Caudate nucleus (tissue), 63 donors: ENCODE measurements at places on chromosomes 1 and 21.

- no peak for DNase-seq
Observed at GRCh38 chr1:156959414-156959813, 39.0 kb downstream of the LRRC71 start.

- DNase-seq = no peak
Observed at GRCh38 chr1:166972826-166973225, 2.5 kb downstream of the ILDR2 start.

DNA sequence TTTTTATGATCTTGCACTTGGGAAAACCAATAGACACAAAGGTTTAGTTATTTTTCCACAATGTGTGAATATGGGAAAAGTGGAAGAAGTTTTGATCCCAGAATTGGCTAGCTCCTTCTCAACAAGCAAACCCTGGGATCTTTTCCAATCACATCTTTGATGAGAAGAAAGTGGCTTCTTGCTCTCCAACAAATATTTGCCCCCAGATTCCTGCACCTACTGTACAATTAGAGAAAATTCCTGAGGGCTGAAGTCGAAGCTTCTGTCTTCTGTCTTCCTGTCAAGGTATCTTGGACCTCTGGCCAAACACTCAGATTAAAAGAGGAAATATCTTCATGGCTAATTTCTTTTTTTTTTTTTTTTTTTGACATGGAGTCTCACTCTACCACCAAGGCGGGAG lies 113.1 kb upstream of the SLC45A1 start:
- DNase-seq = no peak

- DNase-seq = no peak
Observed at GRCh38 chr1:71635568-71635967, 554.7 kb upstream of the ZRANB2 start.

DNA sequence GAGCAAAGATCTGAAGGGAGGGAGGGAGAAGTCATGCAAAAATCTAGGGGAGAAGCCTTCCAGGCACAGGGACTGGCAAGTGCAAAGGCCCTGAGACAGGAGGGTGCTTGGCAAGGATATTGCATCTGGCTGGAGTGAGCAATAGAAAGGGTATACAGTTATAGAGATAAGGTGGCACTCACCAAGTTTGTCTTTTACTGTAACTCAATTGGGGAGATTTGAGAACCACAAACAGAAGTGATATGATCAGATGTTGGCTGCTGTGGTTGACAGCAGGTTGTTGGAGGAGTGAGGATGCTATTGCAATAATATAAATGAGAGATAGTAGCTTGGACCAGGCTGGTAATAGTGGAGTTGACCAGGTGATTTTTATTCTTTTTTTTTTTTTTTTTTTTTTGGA lies 25.6 kb downstream of the MCOLN3 start:
- no peak for DNase-seq

DNA sequence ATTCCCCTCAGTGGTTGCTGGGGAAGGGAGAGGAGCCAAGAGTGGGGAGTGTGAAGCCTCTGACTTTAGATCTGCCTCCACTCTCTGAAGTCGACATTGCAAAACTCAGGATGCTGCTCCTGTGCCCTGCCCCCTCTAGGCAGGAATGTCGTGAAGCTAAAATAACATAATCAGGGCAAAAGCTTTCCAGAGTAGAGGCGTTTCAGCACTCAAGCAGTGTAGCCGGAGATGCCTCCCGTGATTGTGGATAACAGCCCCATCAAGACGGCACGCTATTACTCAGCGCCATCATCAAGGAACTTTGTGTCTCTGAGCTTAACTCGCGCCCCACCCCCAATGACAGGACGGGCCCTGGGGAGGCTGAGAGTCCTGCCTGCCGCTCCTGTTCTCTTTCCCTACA lies 60.0 kb downstream of the FBXO2 start:
- peak; percentile 44 for DNase-seq

DNA sequence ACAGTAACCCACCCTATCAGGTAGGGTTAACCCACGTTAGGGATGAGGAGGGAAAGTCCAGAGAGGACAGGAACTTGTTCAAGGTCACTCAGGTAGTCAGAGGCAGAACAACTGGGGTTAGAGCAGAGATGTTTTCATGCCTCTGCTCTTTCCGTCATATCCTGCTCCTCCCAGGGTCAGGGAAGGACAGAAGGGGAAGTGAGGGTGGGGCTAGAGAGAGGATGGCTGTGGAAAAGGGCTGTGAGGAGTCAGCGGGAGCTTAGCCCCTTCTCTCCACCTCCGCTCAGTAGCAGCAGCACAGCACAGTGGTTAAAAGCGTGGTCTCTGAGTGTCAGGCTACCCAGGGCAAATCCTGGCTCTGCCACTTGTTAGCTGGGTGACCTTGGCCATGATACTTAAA lies 36.5 kb downstream of the DDX20 start:
- no peak for DNase-seq

DNA sequence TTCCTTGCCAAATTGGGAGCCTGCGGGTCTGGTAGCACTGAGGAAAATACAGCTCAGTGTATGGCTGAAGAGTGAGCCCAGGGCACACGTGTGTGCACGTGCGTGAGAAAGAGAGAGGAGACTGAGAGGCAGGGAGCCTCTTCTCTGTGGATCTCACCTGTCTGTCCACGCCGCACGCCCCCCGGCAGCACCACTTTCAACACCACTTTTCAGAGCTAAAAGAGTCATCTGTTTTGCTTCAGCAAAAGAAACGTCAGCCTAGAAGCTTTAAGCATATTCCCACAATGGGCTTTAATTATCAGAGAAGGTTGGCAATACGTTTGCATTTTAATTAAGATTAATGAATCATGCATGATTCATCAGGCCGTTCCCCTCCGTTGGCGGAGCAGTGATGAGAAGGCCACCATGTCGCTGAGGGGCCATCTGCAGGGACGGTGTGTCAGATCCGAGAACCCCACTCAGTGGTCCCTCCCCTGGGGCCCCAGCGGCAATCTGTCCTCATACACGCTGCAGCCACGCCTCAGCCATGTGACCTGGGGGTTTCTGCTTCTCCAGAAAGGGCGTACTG lies 56.8 kb downstream of the SIK1 start:
- DNase-seq = no peak

GRCh38 chr21:30048570-30048969 lies 108.8 kb upstream of the GRIK1 start:
- DNase-seq = no peak

- DNase-seq = no peak
Observed at GRCh38 chr21:15614766-15615165, 115.0 kb upstream of the USP25 start.

DNA sequence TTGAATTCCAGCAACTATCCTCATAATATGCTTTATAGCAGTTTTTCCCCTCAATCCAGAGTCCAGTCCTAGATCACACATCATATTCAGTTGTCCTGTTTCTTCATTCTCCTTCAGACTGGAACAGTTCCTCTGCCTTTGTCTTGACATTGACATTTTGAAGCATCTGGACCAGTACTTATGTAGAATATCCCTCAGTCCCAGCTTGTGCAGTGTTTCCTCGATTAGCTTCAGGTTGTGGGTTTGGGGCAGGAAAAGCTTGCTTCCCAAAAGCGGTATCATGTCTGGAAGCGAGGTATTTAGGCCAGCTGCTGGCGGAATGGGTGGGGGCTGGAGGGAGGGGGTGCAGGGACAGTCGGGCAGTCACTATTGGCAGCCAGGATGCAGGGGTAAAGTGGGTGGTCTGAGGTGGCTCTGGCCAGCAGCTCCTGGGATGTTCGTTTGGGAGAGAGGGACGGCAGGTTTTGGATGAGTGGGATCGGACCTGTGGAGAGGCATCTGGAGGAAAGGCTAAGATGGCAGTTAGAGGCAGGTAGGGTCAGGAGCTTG lies 6.5 kb downstream of the THEMIS2 start:
- no peak for DNase-seq

GRCh38 chr21:42346441-42346840 lies 4.4 kb downstream of the TFF2 start:
- no peak for DNase-seq
